Effector memory CD4-positive, alpha-beta T cell (primary cell): ENCODE measurements at places on chromosomes 5 and 9.

GRCh38 chr9:115847216-115847615 lies 306.4 kb upstream of the PAPPA start:
- H3K36me3 ChIP-seq = no peaks in the 10 kb centered on the region
- no peaks in the 10 kb centered on the region for H3K27me3 ChIP-seq
- no peaks in the 10 kb centered on the region for H3K4me1 ChIP-seq
- no peak overlapping the region for H3K27ac ChIP-seq

DNA sequence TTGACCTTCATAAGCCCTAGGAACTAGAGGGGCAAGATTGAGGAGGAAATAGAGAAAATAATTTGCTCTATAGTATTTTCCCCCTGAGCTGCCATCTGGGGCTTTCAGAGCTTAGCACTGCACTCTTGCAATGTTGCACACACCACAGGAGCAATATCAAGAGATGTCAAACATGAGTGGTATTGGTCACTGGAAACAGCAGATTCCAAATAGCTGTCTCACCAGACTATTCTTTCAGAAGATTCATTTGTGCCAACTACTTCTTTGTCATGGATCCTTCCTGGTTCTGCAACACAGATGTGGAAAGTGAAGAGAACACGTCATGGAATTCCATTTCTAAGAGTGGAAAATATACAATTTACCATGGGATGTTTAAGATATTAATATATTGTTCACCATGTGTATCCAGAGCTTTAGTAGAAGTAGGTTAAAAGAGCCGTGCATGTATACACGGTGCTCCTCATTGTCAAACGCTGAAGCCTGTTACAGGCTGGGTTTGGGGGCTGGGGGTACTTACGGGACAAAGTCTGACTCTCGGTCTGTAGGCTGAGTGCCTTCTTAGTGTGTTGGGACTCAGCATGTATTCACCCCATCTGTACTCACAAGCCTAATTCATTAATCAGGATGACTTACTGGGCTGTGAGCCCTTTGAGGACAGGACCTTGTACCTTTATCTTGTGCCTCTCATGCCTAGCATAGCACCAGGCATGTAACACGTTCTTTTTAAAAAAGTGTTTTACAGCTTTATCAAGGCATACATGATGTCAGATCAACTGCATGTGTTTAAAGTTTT lies 31.4 kb upstream of the GDNF start:
- H3K4me1 ChIP-seq = no peaks in the 10 kb centered on the region
- no peaks in the 10 kb centered on the region for H3K27me3 ChIP-seq
- no peaks in the 10 kb centered on the region for H3K36me3 ChIP-seq
- H3K4me3 ChIP-seq = no peak overlapping the region
- H3K27ac ChIP-seq = no peak overlapping the region
- DNase-seq = no peak

GRCh38 chr9:16611001-16611400 lies 259.5 kb downstream of the BNC2 start:
- H3K27ac ChIP-seq = no peak overlapping the region
- H3K36me3 ChIP-seq = no peaks in the 10 kb centered on the region
- no peak for DNase-seq
- no peaks in the 10 kb centered on the region for H3K27me3 ChIP-seq
- no peak overlapping the region for H3K4me3 ChIP-seq

DNA sequence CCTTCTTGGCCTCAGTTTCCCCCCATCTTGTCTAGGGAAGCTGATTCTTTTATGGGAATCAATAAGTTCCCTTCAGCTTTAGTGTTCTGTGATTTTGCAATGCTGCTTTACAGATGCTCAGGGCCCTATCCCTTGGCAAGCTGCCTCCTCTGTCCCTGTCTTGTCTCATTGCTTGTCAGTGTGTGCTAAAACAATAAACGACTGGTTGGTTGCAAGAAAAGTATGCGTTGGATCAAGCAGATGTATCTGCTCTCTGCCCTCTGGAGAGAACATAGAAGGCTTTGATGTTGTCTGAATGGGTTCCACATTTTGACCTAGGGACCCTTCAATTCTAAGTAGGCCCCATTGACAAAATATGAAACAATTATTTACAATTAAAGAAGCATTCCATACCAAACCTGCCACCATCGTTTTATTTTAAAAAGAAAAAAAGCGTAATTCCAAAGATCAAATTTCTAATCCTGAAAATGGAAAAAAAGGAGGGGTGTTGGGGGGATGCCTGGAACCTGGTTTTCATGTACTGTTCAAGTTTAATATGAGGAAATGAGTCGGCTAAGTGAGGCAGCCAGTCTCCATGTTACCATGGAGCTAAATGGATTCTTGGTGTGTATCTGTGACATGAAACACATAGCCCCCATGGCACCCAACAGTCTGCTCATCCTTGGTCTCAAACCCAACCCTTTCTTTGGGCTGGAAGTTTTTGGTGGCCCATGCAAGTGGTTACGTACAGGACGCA lies 31.2 kb upstream of the TARS1 start:
- no peaks in the 10 kb centered on the region for H3K27me3 ChIP-seq
- no peak overlapping the region for H3K27ac ChIP-seq
- DNase-seq = no peak
- no peak overlapping the region for H3K4me3 ChIP-seq
- H3K36me3 ChIP-seq = no peaks in the 10 kb centered on the region
- H3K4me1 ChIP-seq = no peaks in the 10 kb centered on the region

- H3K27ac ChIP-seq = no peak overlapping the region
- peaks cover 10% of the 10 kb centered on the region for H3K4me1 ChIP-seq
- H3K27me3 ChIP-seq = no peaks in the 10 kb centered on the region
- no peak for DNase-seq
- H3K4me3 ChIP-seq = no peak overlapping the region
Measured at GRCh38 chr9:68895741-68896478, 118.0 kb downstream of the PRKACG start.

DNA sequence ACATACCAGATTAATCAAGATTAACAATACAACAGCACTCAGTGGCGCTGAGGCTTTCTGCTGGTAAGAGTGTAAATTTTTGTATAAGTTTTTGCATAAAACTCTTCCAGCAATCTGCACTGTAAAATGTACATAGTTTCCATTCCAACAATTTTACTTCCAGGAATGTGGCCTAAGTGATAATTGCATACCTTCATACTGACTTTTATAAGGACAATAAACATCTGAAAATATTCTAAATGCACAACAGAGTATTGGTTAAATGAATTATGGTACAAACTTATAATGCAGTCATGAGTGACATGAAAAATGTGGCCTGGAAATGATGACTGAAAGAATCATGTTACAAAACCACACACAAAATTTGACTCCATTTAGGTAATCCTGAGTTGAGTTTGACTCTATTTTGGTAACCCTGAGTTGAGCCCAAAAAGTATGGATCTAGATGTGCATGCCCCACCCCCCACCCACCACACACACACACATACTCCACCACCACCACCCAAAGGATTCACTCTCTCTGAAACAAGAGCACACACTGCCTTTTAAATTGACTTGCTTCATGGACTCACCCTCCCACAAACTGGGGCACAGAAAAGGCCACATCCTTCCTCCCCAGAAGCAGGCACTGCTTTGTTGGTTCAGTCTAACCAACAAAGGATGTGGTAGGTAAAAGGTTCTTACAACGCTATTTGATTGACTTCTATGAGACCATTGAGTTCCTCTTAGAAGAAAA lies 137.6 kb downstream of the SUSD1 start:
- H3K27me3 ChIP-seq = no peaks in the 10 kb centered on the region
- no peak overlapping the region for H3K27ac ChIP-seq
- no peaks in the 10 kb centered on the region for H3K36me3 ChIP-seq
- H3K4me1 ChIP-seq = peaks cover 17% of the 10 kb centered on the region

- no peaks in the 10 kb centered on the region for H3K36me3 ChIP-seq
- H3K4me3 ChIP-seq = no peak overlapping the region
- no peaks in the 10 kb centered on the region for H3K4me1 ChIP-seq
- no peak for DNase-seq
- H3K27me3 ChIP-seq = no peaks in the 10 kb centered on the region
Measured at GRCh38 chr5:145699846-145700245, 135.3 kb downstream of the PRELID2 start.

GRCh38 chr9:5085993-5086392 lies 99.4 kb downstream of the INSL6 start:
- H3K36me3 ChIP-seq = peaks cover 40% of the 10 kb centered on the region
- no peak overlapping the region for H3K4me3 ChIP-seq
- no peak for DNase-seq
- H3K27me3 ChIP-seq = no peaks in the 10 kb centered on the region

DNA sequence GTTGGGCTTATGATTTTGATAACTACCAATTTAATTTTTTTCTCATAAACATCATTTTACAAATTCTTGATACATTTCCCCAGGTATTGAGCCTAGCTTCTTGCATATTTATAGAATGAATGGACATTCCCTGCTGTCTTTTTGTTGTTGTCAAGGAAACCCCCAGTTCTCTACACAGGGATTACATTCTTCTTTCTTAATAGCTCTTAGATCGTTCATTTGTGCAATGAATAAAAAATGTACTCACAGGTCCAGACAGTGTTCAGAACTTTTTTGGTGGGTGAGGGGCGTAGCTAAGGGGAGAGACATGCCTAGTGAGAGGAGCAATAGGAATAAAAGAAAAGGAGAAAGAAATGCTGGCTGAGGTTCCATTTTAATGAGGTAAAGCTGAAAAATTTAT lies 58.6 kb downstream of the VCAN start:
- no peak overlapping the region for H3K27ac ChIP-seq
- H3K27me3 ChIP-seq = no peaks in the 10 kb centered on the region
- H3K36me3 ChIP-seq = no peaks in the 10 kb centered on the region
- no peaks in the 10 kb centered on the region for H3K4me1 ChIP-seq

DNA sequence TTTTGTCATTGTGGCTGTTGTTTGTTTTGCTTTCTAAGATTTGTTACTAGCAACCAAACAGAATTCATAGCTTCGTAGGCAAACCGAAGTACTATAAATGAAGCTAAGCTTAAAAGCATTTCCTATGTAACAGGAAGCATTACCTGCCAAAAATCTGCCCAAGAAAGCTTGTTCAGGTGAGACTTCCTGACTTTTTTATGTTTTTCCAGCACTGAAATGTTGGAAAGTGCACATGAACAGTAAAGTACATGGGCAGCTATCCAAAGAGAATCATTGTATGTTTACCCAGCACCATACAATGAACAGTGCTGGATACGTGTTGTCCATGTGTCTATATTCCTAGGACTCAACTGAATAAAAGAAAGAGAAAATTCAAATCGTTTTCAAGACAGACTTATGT lies 247.1 kb downstream of the NFIB start:
- no peak overlapping the region for H3K27ac ChIP-seq
- H3K4me1 ChIP-seq = no peaks in the 10 kb centered on the region
- DNase-seq = no peak
- H3K27me3 ChIP-seq = no peaks in the 10 kb centered on the region
- H3K4me3 ChIP-seq = no peak overlapping the region
- H3K36me3 ChIP-seq = no peaks in the 10 kb centered on the region

DNA sequence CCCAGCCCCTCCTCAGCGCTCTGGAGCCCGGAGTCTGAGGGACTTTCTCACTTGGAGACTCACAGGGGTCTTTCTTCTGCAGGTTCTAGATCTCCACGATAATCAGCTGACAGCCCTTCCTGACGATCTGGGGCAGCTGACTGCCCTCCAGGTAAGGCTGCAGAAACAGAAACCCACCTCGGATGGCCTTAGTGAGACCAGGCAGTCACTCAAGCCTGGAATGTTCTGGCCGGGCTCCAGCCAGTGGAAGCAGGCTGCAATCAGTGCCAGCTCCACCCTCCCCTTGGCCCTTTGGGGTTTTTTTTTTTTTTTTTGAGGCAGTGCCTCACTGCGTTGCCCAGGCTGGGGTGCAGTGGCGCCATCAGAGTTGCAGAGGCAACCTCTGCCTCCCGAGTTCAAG lies 7.6 kb downstream of the LRSAM1 start:
- no peak overlapping the region for H3K27ac ChIP-seq
- H3K36me3 ChIP-seq = peaks cover 39% of the 10 kb centered on the region
- DNase-seq = no peak
- no peaks in the 10 kb centered on the region for H3K4me1 ChIP-seq
- no peak overlapping the region for H3K4me3 ChIP-seq

DNA sequence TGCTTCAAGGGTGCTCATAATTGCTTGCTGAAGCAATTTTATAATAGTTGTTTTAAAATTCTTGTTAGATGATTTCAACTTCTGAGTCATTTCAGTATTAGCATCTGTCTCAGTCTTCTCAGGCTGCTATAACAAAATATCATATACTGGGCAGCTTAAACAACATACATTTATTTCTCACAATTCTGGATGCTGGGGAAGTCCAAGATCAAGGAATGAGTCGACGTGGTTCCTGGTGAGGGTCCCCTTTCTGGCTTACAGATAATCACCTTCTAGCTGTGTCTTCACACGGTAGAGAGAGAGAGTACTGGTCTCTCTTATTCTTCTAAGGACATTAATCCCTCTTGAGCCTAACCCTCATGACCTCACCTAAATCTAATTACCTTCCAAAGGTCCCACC lies 160.4 kb downstream of the SIL1 start:
- no peaks in the 10 kb centered on the region for H3K36me3 ChIP-seq
- H3K4me1 ChIP-seq = no peaks in the 10 kb centered on the region
- H3K27ac ChIP-seq = no peak overlapping the region
- no peak for DNase-seq
- no peaks in the 10 kb centered on the region for H3K27me3 ChIP-seq

GRCh38 chr5:1963941-1964451 lies 81.3 kb upstream of the IRX4 start:
- DNase-seq = no peak
- no peak overlapping the region for H3K27ac ChIP-seq
- H3K4me1 ChIP-seq = no peaks in the 10 kb centered on the region
- no peaks in the 10 kb centered on the region for H3K27me3 ChIP-seq

GRCh38 chr9:123487944-123488548 lies 132.0 kb downstream of the CRB2 start:
- no peak overlapping the region for H3K27ac ChIP-seq
- no peak overlapping the region for H3K4me3 ChIP-seq
- H3K36me3 ChIP-seq = no peaks in the 10 kb centered on the region
- H3K27me3 ChIP-seq = no peaks in the 10 kb centered on the region
- no peaks in the 10 kb centered on the region for H3K4me1 ChIP-seq

- no peak overlapping the region for H3K27ac ChIP-seq
- no peaks in the 10 kb centered on the region for H3K36me3 ChIP-seq
- H3K4me1 ChIP-seq = no peaks in the 10 kb centered on the region
- no peak for DNase-seq
Measured at GRCh38 chr5:6833406-6833805, 120.2 kb downstream of the TENT4A start.

- H3K4me3 ChIP-seq = no peak overlapping the region
- DNase-seq = no peak
- no peak overlapping the region for H3K27ac ChIP-seq
- H3K36me3 ChIP-seq = peaks cover 13% of the 10 kb centered on the region
- H3K27me3 ChIP-seq = no peaks in the 10 kb centered on the region
Measured at GRCh38 chr5:79686799-79687198, 2.8 kb upstream of the CMYA5 start.

DNA sequence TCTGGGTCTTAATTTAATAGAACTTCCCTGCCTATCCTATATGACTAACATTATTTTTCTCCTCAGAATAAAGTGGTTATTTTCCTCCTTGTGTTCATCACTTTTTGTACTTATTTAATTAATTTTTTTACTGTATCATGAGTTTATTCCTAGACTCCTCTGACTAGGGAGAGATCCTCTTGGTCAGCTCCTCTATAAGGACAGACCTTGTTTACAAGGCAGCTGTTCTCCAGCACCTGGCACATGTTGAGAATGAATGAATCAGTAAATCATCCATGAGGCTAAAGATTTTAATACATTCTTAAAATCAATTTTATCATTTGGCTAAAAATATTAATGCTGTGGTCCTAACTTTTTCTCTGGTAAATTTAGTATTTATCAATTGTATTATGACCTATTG lies 139.8 kb downstream of the NUDT12 start:
- H3K4me3 ChIP-seq = no peak overlapping the region
- H3K27me3 ChIP-seq = no peaks in the 10 kb centered on the region
- DNase-seq = no peak
- no peaks in the 10 kb centered on the region for H3K4me1 ChIP-seq
- no peak overlapping the region for H3K27ac ChIP-seq

GRCh38 chr5:38712391-38712790 lies 133.4 kb upstream of the OSMR start:
- H3K27ac ChIP-seq = no peak overlapping the region
- no peak for DNase-seq
- no peak overlapping the region for H3K4me3 ChIP-seq
